SJSA1 (cell line): ENCODE measurements at places on chromosomes 5 and 9. TPM values are rescaled to one million over a fixed set of nuclear protein-coding genes. Genes with fewer than 3 reads are reported as not detected.

The OTP gene
- not detected in 2 replicates for total RNA-seq

The CCDC192 gene
- total RNA-seq: not detected in 2 replicates

GRCh38 chr9:76677481-76678055, 86.7 kb upstream of the PCA3 start:
- no peak for DNase-seq

DNA sequence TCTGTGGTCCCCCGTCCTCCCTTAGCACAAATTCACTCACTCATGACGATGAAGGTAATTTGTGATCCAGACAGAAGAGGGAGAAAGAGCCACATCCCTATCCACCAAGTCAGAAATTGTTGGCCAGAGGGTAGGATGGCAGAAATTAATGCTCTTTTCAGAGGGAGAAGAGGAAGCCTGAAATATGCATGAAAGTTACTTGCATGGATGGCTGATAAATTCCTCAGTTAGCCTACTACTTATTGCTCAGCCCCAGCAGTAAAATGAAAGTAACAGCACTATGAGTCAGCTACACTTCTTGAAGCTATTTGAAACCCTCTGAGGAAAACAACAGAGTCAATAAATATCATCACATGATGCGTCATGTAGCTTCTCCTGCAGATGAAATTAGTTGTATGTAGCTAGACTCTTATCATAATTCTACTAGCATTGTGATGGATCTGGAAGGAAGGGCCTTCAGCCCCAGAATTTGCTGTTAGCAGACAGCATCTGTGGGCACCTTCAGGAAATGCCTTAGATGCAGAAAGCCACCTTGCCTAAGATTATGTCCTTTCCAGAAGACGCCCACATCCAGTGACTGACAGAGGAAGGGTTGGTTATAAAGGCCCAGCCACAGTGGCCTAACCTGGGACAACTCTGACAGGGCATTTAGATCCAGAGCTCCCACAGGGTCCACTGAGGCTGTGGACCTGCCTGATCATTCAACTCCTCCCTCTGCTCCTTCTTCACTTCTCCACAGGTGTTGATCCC, 81.2 kb upstream of the CCDC112 start:
- no peak for DNase-seq

DNA sequence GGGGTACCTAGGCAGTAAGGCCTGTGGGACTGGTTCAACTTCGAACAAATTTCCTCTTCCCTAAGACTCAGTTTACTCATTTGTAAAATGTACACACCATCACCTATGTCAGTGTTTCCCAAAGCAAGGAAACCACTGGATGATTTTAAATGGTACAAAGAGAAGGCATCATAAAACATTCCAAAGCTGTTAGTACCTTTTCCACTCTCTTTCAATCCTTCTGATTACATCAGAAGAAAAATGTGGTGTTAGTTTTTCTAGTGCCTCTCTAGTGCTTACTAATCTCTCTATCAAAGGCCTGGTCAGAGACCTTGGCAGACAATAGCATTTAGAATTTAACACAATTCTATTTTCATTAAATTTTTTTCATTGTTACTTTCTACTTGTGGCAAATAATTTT, 18.1 kb downstream of the NR6A1 start:
- no peak for DNase-seq

- no peak for DNase-seq
Measured at GRCh38 chr9:8655071-8655470, 855.5 kb upstream of the DMAC1 start.

DNA sequence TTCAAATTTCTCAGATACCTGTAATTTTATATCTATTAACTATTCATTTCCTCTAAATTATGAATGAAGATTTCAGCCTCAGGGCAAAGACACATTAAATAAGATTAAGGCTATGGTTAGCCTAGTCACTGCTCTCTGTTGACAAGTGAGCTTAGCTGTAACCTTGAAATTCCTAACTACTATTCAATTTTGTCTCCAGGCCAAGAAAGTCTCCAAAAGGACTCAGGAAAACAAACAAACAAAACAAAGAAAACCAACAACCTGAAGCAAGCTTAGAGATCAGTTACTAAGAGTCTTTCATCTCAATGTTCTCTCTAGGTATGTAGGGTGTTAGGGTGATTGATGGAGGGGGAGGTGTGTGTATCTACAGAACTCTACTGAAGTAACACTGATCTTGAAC, 9.6 kb upstream of the CTNNAL1 start:
- DNase-seq: no peak
